ENCODE measurements at places on chromosomes 11 and 22.

GRCh38 chr11:32610797-32611352 lies 27.2 kb downstream of the EIF3M start:
- no peak for DNase-seq

- no peak for DNase-seq
Measured at GRCh38 chr11:32108576-32108975, 17.7 kb downstream of the RCN1 start.

GRCh38 chr11:89477175-89477574 lies 14.0 kb downstream of the NOX4 start:
- no peak for DNase-seq

GRCh38 chr11:2729841-2730240 lies 30.0 kb upstream of the KCNQ1OT1 start:
- DNase-seq: no peak

- DNase-seq: no peak
Measured at GRCh38 chr22:42688241-42689211, 32.1 kb downstream of the A4GALT start.

DNA sequence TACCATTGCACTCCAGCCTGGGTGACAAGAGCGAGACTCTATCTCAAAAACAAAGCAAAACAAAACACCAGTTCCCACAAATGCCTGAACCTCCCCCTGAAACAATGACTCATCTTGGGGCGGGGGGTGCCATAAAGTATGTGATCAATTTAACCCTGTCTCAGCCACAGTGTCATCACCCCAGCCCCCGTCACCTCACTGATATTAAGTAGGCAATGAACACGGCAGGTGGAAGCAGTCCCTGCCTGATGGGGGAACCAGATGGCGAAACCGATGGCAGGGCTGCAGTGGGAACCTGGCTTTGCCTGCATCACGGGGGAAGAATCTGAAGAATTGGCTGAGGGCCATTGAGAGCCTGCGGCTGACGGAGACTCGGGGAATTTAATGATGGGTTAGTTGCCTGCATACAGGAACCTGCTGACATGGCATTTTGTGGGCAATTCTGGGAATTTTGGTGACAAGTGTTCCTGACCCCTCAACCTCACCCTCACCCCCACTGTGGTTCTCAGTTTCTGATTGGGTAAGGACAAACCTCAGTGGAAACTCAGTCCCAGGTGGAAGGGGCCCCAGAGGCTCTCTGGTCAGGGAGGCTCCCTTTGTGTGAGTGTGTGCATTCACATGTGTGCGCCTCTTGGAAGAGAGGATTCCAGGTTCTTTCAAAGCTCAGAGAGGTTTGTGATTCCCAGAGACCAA lies 39.1 kb upstream of the SHISAL1 start:
- DNase-seq: no peak

DNA sequence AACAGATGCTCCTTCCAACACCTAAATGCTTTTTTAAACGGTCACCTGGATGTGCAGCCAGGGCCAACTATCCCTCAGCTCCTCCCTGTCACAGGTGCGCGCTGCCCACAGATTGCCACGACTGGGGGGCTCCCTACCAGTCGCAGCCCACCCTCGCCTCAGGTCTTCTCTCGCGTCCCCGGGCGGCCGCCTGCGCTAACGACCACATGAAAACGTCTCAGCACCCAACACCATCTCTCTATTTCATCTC lies 469 bp downstream of the ZBED5 start:
- DNase-seq: no peak

DNA sequence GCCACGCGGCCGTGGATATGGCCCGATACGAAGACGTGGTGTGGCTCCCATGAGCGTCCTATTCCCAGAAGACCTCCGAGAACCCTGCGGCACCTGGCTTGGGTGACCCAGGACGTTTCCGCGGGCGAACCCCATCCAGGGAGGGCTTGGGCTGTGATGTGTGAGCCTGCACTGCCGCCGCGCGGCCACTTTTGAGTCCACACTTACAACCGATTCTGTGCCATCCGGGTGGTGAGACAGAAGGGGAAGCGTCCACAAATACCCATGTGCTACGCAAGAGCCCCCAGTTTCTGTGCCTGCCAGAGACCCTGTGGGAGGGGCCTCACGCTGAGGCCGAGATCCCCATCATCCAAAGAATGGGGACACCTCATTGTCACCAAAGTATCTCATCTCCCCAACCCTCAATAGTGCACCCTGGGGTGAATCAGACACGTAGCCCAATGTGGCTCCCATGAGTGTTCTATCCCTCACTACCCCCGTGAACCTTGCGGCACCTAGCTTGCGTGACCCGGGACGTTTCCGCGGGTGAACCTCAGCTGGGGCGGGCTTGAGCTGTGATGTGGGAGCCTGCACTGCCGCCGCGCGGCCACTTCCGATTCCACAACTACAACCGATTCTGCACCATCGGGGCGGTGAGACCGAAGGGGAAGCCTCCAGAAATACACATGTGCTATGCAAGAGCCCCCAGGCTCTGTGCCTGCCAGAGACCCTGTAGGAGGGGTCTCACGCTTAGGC lies 4.6 kb upstream of the H19 start:
- DNase-seq: no peak

DNA sequence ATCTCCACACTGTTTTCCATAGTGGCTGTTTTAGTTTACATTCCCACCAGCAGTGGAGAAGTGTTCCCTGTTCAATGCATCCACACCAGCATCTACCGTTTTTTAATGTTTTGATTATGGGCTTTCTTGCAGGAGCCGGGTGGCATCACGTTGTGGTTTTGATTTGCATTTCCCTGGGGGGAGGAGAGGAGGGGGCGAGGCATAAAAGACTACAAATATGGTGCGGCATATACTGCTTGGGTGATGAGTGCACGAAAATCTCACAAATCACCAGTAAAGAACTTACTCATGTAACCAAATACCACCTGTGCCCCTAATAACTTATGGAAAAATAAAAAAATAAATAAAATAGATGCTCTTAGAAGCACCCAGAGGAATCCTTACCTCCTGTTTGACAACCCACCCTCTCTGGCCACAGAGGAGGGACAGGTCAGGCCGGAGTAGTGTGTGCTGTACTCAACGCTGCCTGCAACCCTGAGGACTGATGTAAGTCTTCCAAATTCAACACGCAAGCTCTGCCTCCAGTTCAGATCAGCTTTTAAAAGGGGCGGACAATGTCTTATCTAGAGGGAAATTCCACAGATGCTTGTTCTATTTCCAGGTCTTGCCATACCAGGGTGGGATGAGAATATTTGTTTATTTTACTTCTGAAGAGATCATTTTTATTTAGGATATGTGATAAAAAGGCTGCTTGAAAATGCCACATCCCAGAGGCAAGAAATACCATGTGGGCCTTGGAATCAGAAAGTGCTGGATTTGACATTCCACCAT lies 329.6 kb upstream of the B3GAT1 start:
- no peak for DNase-seq

DNA sequence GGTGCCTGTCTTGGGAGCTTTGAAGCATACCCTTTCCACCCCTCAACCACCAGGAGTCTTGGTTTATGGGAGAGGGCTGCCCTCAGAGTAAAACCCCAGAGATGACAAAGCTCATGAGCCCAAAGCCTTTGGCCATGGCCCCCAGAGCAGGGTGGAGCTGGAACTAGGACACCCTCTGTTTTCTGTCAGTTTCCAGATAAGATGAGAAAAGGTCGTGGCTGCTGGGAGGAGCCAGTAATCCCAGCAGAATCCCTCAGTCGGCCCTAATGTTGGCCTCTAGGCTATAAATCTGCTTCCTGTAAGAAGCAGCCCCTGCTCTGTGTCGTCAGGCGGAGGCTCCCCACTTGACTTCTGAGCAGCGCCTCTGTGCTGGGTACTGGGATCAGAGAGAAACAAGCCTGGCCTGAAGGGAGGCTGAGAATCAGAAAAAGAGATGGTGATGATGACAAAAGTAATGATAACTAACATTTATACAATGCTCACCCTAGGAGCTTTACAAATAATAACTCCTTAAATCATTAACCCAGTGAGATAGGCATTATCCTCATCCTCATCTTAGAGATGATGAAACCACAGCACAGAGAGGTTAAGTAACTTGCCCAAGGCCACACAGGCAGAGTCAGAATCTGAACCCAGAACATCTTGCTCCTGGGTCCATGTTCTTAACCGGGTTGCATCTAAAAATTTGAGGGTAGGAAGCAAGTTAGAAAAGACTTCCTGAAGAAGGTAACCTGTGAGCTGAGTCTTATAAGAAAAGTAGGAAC lies 471.4 kb downstream of the SOX6 start:
- no peak for DNase-seq

DNA sequence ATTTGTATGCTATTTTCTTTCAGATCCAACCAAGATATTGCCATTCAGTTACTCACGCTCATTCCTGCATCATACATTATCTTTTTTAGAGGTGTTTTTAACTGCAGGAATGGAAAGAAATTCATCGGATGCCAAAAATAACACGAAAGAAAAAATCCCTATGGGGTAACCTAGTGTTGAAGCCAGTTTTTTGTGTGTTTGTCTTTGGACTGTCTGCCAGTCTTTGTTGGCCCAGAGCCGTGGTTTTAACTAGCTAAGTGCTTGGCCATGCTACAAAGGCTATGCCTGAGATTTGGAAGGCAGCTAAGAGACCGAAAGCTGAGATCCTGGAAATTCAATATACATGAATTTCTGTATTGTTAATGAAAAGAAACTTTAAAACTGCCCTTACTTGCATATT lies 309.8 kb upstream of the CNTN5 start:
- DNase-seq: no peak

- DNase-seq: peak; percentile 22
Measured at GRCh38 chr11:67996622-67997474, 7.0 kb downstream of the UNC93B1 start.

DNA sequence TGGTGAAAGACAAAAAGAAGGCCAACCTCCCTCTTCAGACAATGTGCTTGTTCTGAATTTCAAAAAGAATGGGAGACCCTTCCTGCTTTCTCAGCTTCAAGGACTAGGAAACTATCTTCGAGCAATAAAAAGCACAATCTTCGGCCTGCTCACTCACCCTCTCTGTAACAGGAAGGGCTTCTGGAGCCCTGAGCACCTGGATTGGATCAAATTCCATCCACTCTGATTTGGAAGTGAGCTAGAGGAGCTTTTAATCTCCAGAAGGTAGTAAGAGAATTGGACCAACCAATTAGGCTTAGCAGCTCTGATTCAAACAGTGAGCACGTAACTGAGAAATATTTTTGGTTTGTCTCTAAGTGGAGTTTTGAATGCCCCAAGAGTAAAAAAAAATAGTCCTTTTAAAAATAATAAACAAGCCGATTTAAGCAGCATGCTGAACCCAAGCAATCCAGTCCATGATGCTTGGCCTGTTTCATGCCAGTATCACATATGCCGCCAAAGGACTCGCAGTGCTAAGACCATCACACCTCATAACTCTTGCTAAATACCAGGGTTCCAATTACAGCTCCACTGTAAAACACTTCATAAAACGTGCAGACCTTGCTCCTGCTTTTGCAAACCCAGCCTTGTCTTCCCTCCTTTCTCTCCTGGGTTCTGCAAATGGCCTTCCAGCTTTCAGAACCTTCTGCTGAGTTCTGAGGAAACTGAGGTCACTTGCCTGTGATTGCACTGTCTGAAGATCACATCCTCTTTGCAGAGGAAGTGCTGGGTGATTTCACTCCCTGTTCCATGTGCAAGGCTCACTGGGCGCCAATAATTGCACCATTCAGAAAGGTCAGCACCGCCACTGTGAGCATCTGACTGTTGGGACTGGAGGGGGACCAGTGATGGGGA lies 74.4 kb downstream of the SLC1A2 start:
- DNase-seq: no peak

DNA sequence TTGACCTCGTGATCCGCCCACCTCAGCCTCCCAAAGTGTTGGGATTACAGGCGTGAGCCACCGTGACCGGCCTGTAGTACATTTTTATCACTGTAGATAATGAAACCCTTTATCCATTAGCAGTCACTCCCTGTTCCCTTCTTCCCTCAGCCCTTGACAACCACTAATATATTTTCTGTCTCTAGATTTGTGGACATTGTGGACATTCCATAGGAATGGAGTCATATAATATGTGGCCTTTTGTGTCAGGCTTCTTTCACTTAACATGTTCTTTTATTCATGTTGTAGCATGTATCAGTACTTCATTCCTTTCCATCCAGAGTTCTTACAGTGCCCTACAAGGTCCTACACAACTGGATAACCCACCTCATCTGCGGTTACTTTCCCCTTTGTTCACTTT lies 30.5 kb downstream of the RRM1 start:
- DNase-seq: no peak

DNA sequence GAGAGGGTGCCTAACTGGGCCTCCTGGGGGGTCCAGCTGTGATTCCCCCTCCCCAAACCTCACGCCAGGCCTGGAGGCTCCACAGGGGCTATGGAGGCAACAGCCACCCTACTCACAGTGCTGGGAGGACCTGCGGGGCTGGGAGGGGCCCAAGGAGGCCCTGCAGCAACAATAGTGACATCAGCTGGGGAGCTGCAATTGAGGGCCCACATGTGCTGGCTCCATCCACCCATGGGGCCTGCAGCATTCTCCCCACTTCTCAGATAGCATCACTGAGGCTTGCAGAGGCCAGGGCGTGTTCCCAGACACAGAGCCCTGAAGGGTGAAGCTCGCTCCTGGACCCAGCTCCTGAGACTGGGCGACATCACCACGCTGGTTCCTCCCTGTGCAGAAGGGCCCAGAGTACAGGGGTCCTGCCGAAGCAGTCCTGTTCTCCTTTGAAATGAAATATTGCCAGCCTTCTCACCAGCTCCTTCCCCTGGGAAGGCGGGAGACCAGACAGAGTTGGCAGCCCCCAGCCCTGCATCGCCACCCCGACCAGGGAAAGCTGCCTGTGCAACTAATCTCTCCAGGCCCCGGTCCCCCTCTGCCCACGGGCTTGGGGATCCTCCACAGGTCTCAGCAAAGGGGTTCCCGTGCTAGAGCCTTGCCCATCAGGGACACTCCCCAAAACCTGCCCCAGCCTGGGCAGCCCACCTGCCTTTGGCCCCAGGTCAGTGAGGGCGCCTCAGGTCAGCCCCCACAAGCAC lies 8.9 kb upstream of the TBX1 start:
- no peak for DNase-seq

DNA sequence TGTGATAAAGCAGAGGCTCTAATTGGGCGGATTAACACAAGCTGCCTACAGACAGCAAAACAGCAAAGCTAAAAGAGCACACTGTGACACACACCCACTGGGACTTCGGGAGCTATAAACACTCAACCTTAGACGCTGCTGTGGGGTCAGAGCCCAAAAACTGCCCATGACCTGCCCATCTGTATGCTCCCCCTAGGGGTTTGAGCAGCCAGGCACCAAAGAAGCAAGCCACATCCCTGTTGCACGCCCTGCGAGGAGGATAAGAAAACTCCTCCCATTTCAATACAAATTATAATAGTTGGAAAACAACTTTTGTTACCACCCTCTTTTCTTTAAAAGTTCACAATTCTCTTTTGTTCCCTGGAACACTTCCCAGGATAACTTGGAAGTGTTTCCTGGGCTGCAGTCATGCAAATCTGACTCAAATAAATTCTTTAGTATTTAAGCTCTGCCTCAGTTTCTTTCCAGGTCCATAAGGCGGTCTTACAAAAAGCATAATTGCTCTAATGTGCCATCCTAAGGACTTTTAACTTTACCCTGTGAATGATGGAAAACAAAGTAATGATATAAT lies 86.4 kb downstream of the DLG2 start:
- DNase-seq: no peak
